Stimulated activated naive B cell treated with anti-CD40 and anti-IgM and Interleukin-4, amounts not matched to agents 10 μg/mL and 1 μg/mL and 100 μg/mL, for 72 hours (primary cell): ENCODE measurements at places on chromosomes 16 and 17.

DNA sequence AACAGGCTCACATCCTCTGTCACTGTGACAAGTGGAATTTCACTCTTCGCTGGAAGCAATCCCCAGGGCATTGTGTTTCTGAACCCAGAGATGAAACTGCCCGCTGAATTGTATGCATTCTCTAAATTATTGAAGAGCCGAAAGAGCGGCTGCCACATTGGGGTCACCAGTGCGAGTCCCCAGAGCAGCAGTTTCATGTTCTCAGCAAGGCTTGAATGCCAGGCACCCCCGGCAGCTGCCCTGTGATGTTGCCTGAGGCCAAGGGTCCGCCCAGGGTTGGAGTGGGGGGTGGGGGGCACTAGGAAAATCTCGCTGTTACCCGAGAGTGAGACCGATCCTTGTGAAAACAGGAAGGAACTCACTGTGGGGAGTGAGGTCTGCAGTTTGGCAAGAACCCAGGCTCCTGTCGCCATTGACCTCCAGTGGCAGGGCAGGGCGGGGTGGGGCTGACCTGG, 20.7 kb upstream of the BCAR1 start:
- DNase-seq = no peak

GRCh38 chr17:28686296-28686695, 24.3 kb downstream of the SUPT6H start:
- DNase-seq = no peak

- DNase-seq = no peak
These were observed 147.7 kb downstream of the ABCC12 start for GRCh38 chr16:48008011-48008525.

- DNase-seq = no peak
These were observed 6.6 kb downstream of the ABI3 start for GRCh38 chr17:49216953-49217650.

DNA sequence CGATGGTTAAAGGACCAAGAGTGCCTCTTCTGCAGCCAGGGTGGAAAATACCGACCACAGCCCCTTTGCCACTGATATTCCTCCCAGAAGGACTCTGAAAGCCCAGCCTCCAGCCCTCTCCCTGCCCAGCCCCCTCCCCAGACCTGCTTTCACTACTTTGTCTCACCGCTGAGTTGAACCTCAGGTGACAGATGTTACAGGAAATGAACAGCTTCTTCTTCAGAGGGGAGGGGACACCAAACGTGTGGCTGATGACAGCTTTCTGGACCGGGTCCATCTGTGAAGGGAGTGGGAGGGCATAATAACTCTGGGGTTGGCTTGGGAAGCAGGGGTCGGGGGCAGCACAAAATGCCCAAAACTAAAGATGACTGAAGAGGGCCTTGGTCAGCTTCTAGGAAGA, 14.2 kb downstream of the NKIRAS2 start:
- DNase-seq = no peak

DNA sequence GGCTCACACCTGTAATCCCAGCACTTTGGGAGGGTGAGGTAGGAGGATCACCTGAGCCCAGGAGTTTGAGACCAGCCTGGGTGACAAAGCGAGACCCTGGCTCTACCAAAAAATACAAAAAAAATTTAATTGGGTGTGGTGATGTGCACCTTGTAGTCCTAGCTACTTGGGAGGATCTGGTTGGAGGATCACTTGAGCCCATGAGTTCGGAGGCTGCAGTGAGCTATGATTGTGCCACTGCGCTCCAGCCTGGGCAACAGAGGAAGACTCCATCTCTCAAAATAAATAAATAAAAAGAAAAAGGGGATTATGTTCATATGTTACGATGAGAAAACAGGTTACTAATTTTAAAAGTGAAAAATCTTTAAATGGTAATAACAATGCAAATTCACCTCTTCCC, 996 bp downstream of the MLKL start:
- no peak for DNase-seq

- no peak for DNase-seq
These were observed 22.1 kb upstream of the GNA13 start for GRCh38 chr17:65078441-65079160.

- DNase-seq = no peak
These were observed 19.0 kb downstream of the IGF2BP1 start for GRCh38 chr17:49015924-49016774.

- no peak for DNase-seq
These were observed 15.7 kb upstream of the CCL1 start for GRCh38 chr17:34378664-34379101.

GRCh38 chr16:86477642-86478041, 32.7 kb upstream of the FOXF1 start:
- DNase-seq = no peak

GRCh38 chr16:77975942-77976341, 46.4 kb upstream of the CLEC3A start:
- no peak for DNase-seq

DNA sequence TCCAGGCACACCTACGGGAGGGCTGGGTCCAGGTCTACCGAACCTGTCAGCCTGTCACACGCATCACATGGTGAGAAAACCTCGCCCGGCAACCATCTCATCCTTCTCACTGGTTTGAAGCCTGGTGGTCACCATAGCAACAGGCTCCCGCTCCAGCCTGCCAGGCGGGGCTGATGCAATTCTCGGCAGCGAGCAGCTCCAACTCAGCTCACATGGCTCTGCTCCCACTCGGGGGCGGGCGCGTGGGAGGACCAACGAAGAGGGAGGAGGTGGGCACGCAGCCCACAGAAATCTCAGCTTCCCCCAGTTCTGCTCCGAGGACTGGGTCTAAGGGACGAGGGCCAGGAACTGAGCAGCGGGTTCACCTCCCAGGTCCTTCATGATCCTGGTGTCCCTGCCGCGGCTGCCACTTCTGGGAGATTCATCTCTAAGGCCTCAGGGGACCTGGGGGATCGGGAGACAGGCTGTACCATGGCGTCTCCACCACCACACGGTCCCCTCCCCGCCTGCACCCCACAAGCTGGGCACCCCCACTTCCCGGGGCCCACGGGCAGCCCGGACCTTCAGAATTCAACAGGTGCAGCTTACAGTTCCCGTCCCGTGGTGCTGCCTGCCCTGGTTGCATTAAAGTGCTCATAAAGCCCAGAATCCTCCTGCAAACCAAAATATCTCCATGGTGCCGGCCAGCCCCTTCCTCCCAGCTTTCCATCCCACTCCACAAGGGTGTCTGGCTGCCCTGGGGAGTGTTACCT, 25.8 kb downstream of the ABR start:
- no peak for DNase-seq

DNA sequence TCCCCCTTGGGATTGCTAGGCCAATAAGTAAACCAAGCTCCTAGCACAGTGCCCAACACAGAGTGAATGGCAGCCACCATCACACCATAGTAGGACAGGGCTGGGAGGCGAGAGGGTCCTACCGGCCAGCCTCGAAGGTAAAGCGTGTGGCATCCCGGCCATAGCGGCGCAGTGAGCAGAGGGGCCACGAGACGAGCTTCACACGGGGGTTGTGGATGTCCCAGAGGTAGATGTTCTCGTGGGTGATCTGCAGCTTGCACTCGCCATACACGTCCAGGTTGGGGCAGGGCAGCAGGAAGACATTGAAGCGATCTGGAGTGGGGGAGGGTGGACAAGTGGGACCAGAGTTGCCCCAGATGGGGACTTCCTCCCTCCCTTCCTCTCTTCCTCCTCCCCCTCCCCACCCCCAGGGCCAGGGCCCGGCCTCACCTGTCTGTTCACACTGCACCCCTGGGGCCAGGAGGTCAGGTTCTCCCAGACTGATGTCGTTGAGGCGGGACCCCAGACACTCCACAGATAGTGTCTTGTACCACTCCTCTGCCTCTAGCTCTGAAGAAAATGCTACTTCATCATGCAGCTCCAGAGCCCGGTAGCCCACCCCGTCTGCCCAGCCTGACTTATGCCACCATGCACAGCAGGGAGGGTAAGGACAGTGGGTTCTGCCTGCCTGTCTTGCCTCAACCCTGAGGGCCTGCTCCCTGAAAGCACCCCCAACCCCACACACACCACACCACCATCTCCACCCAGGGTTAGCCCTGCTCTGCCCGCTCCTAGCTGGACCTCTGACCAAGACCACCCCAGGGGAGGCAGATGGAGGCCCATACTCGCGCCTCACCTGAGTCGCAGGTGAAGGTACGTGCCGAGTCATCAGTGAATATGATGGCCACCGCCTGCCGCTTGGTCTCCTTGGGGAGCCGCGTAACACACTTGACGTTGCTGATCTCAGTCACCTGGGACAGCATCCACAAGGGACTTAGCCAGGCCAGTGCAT, 11.3 kb downstream of the DOK4 start:
- DNase-seq = no peak

DNA sequence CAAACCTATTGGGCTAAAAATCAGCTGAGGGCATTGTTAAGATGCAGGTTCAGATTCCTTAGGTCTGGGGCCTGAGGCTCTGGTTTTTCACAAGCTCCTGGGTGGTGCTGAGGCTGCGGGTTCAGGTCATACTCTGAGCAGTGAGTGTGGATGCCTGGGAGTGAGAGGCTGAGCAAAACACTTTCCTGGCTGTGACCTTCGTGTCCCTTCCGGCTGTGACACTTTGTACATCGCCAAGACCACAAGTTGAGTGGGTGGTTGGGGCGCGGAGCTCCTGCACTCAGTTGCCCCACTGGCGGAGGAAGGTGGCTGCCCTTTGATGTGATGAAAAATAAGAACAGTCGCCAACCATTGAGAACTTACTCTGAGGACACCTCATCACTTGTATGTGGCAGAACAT, 24.8 kb downstream of the CCR7 start:
- DNase-seq = no peak

- DNase-seq = no peak
These were observed 5.6 kb upstream of the SYNRG start for GRCh38 chr17:37614823-37615222.

DNA sequence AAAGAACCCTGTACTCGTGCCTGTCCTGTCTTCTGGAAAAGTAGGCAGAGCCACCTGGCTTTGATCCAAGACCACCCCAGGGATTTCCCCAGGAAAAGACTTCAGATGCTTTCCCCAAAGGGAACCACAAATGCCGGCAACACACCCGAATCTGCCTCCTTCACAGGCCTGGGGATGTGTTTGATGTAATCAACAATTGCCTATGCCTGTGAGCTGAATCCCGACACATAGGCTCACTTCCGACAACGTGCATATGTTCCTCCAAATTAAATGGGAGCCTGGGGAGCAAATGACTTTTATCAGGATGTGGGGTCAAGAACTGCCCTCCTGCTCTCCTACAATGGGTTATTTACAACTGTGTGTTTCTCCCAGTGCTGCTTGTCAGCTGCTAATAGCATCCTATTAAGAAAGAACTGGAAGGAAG, 535.2 kb upstream of the CDH11 start:
- DNase-seq = no peak

DNA sequence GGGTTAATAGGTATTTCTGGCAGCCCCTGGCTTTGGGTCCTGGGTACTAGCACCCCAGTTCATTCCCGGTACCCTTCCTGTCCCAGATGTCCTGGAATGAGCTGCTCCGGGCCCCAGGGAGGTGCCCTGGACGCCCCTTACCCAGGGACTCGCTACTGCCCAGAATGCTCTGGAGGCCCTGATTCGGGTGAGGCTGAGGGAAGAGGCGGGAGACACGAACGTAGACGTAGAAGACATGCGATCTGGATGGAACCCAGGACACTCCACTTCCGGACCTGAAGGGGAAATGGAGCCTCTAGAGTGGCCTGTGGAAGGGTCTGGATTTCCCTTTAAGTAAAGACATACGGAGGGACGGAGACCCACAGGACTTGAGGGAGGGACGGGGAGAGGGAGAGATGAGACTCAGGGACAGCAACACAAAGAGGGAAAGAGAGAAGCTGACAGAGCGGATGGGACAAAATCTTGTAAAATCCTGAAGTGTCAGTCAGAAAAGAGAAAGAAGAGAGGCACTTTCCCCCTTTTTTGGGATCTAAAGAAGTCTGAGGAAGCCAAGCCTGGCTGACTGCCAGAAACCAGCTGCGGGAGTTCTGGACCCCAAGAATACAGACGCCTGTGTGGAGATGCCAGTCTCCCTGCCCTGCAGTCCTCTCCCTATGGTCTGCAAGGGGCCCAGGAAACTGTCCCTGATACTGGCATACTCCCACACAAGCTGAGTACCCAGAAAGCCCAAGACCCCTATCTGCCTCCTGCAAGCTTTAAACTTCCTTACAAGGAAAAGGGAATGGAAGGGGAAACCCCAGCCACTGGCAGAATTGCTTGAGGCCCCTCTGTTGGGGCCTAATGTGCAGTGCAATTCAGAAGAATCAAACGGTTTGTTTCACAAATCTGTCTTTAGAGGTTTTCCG, 1.0 kb upstream of the HOXB13 start:
- DNase-seq = no peak

GRCh38 chr17:59616253-59616920, 3.3 kb upstream of the CLTC start:
- DNase-seq = no peak
